ENCODE measurements at places on chromosomes 3 and 15.
A peak's percentile ranks its signal among the peaks of the same experiment; 100 is the strongest.

DNA sequence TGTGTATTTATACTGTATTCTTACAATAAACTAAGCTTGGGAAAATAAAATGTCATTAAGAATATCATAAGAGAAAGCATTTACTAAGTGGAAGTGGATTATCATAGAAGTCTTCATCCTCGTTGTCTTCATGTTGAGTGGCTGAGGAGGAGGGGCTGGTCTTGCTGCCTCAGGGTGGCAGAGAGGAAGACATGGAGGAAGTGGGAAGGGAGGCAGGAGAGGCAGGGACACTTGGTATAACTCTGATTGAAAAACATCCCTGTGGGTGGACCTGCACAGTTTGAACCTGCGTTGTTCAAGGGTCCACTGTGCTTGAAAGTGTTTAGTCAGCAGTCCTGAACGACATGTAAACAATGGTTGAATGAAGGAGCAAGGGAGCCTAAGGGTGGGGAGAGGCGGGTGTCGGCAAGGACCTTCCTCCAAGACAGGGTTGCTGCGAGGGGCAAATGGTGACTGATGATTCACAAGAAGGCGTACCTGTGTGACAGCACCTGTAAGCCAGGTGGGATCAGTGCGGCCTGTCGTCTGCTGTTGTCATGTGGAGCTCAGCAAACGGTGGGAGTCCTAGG is 103.8 kb upstream of the KLF13 start:
- no peak for DNase-seq

DNA sequence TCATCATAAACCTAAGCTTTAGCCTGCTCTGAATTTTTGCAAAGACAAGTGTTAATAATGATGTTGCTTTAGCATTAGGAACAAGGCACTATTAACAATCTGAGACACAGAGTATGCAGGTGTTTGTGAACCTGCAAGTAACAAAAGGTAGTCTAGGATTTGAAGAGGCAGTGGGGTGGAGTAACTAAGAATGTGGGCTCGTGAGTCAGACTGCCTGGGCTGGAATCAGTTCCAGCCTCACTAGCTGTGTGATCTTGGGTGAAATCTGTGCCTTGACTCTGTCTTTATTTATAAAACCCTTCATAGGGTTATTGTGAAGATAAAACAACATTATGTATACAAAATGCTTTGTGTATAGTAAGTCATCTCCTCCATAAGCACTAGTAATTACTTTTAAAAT is 610.6 kb upstream of the CFAP20DC start:
- no peak for DNase-seq

GRCh38 chr3:192919901-192920300 is 2.2 kb upstream of the MB21D2 start:
- DNase-seq: no peak

GRCh38 chr3:49805367-49805782 is 2.3 kb downstream of the INKA1 start:
- no peak for DNase-seq

- peak; percentile 53 for DNase-seq
These were observed 64.2 kb downstream of the MYO5A start for GRCh38 chr15:52464478-52464877.

- no peak for DNase-seq
These were observed 195.8 kb downstream of the SHQ1 start for GRCh38 chr3:72652395-72652794.

- no peak for DNase-seq
These were observed 115.8 kb downstream of the SRGAP3 start for GRCh38 chr3:9133656-9134055.

- DNase-seq: peak; percentile 14
These were observed 16.8 kb downstream of the NOX5 start for GRCh38 chr15:69031013-69032001.

DNA sequence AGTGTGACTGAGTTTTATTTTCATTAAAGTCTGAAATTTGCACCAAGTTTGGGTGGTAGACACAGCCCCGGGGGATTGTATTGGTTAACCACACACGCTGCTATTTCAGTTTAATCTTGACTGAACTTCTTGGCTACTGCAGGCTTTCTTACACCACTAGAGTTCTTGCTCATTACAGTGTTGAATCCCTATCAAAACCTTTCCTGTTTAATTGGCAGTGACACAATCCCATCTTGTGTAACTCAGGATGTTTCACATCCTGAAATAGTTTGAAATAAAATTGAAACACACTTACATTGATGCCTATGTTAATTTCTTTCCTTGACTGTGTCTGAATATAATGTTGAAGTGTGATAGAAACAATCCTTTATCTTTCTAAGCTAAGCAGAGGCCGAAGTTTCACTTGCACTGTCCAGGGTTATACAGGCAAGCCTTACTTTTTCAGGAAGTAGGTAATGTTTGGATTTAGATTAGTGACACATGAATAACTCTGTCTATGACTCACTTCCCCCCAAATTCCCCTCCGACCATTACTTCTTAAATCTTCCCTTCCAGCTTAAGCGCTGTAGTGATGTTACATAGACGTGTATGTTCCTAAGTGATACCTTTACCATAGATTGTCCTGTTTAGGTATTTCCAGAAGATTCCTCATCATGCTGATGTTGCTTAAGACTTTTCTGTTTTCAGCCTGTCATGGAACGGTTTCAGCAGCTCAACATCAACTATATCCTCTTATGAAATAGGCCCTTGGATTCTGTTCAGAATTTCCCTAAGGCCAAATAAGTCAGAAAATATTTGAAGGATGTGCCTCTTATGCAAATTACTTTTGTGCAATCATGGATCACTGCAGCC is 16.8 kb downstream of the ATG7 start:
- peak; percentile 63 for DNase-seq

GRCh38 chr3:47409688-47410416 is 29.0 kb downstream of the PTPN23 start:
- no peak for DNase-seq

DNA sequence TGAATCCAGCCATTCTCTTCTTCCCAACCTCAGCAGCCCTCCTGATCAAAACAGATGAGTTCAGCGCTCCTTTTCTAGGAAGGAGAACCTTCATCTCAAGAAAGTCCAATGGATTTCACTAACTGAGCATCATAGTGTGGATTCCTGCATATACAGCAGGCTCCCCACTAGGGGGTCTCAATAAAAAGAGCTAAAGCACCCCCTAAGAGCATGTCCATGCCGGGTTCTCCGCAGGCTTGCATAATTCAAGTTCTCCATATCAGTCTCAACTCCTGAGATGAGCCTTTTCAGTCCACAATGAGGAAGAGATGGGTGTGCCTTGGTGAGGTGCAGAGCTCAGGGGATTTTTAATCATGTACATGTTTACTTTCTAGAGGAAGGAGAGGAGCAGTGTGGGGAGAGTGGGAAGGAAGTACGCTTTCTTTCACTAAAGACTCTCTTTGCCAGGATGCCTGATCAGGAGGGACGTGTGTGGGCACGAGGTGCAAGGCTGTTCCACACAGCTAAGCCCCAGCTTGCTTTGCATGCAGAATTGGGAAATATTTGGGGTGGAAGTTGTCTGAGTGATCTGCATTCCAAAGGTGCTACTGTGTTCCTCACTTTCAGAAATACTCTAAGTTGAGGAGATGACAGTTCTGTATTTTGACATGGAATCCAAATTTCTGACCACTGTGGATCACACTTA is 563.5 kb downstream of the OCA2 start:
- DNase-seq: no peak

DNA sequence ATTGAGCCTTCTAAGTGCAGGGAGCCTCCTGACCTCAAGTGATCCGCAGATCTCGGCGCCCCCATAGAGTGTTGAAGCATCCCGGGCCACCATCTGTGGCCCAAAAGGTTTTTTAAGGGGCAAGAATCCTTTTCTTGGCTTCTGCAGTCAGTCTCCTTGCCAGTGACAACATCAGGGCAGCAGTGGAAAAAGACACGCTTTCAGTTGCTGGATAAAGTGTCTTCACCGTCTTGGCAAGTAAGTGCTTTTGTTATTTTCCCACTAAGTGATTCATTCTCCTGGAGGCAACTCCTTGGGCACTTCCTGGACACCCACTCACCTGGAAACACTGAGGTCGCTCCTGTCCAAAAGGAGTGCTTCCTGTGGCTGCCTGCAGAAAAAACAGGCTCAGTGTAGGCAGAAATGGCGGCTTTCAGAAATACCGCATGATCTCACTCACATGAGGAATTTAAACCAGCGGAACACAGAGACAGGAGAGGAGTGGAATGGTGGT is 71.7 kb upstream of the ABHD2 start:
- no peak for DNase-seq

GRCh38 chr3:72255191-72255590 is 470.2 kb upstream of the PROK2 start:
- DNase-seq: no peak

DNA sequence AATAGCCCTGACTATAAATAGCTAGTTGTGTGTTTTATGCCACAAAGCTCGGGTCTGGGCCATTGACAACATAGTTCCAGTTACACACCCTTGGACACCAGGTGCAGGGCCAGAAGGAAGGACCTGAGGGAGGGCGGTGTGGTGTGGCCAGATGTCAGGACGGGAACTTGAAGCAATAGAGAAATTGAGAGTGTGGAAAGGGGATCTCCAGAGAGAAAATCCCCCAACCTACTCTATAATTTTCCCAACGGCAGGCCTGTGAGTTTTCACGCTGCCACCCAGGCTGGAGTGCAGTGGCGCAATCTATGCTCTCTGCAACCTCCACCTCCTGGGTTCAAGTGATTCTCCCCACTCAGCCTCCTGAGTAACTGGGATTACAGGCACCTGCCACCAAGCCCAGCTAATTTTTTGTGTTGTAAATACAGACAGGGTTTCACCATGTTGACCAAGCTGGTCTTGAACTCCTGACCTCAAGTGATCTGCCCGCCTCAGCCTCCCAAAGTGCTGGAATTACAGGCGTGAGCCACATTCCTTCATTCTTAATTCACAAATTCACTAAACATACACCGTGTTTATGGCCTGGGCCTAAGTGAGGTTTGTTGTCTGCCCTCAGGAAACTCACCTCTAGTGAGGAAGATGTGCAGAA is 70.8 kb upstream of the KLF13 start:
- no peak for DNase-seq

GRCh38 chr3:127184870-127185216 is 8.1 kb upstream of the PRR23E start:
- no peak for DNase-seq

GRCh38 chr3:131326307-131326706 is 55.3 kb upstream of the NUDT16 start:
- DNase-seq: no peak
